ENCODE measurements at places on chromosomes 16 and 17.
A peak's percentile ranks its signal among the peaks of the same experiment; 100 is the strongest.

DNA sequence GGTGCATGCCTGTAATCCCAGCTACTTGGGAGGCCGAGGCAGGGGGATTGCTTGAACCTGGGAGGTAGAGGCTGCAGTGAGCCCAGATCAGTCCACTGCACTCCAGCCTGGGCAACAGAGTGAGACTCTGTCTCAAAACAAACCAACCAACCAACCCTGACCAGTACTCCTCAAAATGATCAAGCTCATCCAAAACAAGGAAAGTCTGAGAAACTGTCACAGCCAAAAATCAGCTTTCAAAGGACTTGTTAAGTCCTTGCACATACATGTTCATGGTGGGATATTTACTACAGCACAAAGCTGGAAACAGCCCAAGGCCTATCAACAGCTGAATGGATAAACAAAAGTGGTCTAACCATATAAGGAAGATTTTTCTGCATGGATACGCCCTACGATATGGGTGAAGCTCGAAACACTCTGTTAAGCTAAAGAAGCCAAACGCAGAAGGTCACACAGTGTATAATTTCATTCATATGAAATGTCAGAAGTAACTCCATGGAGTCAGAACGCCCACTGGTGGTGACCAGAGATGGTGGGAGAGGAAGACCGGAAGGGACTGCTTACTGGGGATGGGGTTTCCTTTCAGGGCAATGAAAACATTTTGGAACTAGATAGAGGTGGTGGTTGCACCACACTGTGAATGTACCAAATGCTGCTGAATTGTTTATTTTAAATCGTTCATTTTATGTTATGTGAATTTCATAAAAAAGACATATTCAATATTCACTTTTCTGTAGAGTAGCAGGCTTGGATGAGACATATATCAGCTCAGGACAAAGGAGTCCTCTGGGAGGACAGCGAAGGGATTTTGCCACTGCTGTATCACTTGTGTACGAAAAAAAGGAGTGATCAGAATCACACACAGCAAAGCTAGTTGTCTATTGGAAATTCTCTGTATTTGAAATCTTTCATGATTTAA is 17.7 kb downstream of the CCL17 start:
- H3K4me1 ChIP-seq, result no peaks in the 10 kb centered on the region
- H3K27me3 ChIP-seq, result no peaks in the 10 kb centered on the region
- H3K4me3 ChIP-seq, result no peak overlapping the region
- no peaks in the 10 kb centered on the region for H3K36me3 ChIP-seq
- H3K27ac ChIP-seq, result no peak overlapping the region

DNA sequence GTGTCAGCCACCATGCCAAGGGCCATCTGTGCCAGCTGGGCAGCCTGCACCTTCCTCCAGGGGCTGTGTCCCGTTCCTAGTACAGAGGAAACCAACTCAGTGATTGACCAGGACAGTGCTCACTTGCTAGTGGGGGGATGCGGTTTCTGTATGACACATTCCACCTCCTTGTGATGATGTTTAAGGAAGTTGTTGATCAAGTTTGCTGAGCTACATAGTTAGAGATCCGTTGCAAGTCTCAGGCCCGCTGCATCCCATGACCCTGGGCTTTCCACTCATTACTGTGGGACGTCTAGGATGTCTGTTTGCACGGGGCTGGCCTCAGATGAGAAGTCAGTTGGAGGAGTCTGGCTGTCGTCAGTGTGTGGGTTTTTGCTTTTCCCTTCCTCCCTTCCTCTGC is 33.6 kb downstream of the RNF213 start:
- H3K4me1 ChIP-seq, result no peaks in the 10 kb centered on the region
- no peak overlapping the region for H3K27ac ChIP-seq
- no peak overlapping the region for H3K4me3 ChIP-seq
- no peak for DNase-seq

- no peaks in the 10 kb centered on the region for H3K27me3 ChIP-seq
- DNase-seq, result no peak
- H3K4me3 ChIP-seq, result no peak overlapping the region
- H3K36me3 ChIP-seq, result no peaks in the 10 kb centered on the region
- H3K27ac ChIP-seq, result no peak overlapping the region
Measured at GRCh38 chr16:71383054-71383773, 24.7 kb downstream of the CALB2 start.

DNA sequence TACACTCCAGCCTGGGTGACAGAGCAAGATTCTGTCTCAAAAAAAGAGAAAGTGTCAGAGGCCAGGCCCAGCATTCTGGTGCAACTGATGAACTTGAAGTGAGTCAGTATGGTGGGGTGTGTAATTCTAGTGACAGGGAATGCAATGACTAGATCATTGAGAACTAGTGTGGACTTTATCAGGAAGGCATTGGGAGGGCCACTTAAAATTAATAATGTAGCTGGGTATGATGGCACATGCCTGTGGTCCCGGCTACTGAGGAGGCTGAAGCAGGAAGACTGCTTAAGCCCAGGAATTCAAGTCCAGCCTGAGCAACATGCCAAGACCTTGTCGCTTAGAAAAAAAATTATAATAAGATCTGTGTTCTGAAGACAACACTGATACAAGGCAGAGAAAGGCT is 90.8 kb downstream of the STX8 start:
- H3K36me3 ChIP-seq, result no peaks in the 10 kb centered on the region
- no peak overlapping the region for H3K27ac ChIP-seq
- H3K4me1 ChIP-seq, result no peaks in the 10 kb centered on the region
- DNase-seq, result no peak

GRCh38 chr16:11744075-11744470 is 1.4 kb upstream of the TXNDC11 start:
- no peaks in the 10 kb centered on the region for H3K4me1 ChIP-seq
- no peak overlapping the region for H3K4me3 ChIP-seq
- no peak for DNase-seq
- no peaks in the 10 kb centered on the region for H3K27me3 ChIP-seq

DNA sequence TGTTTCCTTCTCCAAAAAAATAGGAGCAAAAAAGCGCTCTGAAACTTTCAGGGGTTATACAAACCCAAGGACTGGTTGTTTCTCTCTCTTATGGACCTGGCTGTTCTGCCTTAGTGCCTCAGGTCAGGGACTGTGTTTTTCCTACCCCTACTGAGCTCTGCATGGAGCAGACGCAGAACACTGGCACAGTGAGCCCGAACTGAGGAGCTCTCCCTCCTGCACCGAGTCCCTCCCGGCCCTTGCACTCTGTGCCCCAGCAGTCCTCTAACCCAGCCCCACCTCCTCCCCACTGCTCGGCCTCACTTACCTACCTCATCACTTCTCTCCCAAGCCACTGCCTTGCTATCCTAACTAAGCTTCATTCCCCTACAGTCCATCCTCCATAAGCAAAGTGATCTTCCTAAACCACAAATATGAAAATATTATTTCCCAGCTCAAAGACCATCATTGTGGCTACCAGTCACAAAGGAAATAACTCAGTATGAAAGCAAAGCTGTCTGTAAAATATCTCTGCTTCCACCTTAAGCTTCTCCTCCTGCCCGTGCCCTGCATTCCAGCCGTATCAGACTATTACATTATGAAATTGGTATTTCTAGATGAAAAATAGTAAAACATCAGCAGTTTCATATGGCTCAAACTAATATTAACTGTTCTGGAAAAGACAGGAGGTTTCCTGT is 13.6 kb downstream of the MEIOB start:
- DNase-seq, result no peak
- H3K36me3 ChIP-seq, result no peaks in the 10 kb centered on the region
- H3K4me3 ChIP-seq, result no peak overlapping the region
- H3K4me1 ChIP-seq, result no peaks in the 10 kb centered on the region
- no peak overlapping the region for H3K27ac ChIP-seq

DNA sequence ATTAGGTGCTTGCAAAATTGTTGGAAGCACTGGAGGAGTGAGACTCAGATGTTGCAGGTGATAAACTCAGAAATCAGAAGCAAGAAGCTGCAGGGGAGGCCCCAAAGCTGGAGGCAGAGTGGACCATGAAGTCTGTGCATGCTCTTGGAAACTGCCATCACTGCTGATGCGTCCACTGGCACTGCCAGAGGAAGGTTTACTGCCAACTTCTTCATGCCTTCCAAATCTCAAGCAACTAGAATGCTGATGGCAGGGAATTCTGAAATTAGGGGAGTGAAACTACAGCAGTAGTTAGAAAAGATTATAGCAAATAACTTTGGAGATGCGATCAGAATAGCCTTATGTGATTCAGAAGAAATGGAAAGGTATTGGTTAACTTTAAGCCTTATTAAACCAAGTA is 277.1 kb upstream of the SDK2 start:
- no peaks in the 10 kb centered on the region for H3K4me1 ChIP-seq
- no peak overlapping the region for H3K27ac ChIP-seq
- no peak for DNase-seq
- no peak overlapping the region for H3K4me3 ChIP-seq
- H3K36me3 ChIP-seq, result no peaks in the 10 kb centered on the region

DNA sequence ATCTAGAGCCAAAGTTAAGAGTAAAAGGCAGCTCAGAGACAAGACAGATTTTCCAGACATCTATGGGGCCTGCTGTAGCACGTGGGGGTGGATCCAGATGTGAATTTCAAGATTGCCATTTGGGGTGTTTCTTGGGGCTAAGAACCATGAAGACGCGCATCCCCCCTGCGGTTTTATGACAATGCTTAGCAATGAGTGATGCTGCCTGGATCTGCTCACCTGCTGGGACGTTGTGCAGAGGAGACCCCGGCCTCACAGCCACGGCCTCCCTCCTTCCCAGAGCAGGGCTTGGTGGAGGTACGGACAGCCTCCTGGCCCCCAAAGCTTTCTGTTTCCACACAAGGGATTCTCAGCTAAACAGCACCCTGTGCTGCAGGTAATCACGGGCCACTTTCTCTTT is 151.5 kb upstream of the DYNLRB2 start:
- no peaks in the 10 kb centered on the region for H3K4me1 ChIP-seq
- no peak overlapping the region for H3K27ac ChIP-seq
- H3K4me3 ChIP-seq, result no peak overlapping the region
- H3K36me3 ChIP-seq, result no peaks in the 10 kb centered on the region
- H3K27me3 ChIP-seq, result no peaks in the 10 kb centered on the region

- no peaks in the 10 kb centered on the region for H3K4me1 ChIP-seq
- H3K4me3 ChIP-seq, result no peak overlapping the region
- DNase-seq, result no peak
- no peaks in the 10 kb centered on the region for H3K36me3 ChIP-seq
Measured at GRCh38 chr17:68004201-68004600, 7.9 kb upstream of the C17orf58 start.

DNA sequence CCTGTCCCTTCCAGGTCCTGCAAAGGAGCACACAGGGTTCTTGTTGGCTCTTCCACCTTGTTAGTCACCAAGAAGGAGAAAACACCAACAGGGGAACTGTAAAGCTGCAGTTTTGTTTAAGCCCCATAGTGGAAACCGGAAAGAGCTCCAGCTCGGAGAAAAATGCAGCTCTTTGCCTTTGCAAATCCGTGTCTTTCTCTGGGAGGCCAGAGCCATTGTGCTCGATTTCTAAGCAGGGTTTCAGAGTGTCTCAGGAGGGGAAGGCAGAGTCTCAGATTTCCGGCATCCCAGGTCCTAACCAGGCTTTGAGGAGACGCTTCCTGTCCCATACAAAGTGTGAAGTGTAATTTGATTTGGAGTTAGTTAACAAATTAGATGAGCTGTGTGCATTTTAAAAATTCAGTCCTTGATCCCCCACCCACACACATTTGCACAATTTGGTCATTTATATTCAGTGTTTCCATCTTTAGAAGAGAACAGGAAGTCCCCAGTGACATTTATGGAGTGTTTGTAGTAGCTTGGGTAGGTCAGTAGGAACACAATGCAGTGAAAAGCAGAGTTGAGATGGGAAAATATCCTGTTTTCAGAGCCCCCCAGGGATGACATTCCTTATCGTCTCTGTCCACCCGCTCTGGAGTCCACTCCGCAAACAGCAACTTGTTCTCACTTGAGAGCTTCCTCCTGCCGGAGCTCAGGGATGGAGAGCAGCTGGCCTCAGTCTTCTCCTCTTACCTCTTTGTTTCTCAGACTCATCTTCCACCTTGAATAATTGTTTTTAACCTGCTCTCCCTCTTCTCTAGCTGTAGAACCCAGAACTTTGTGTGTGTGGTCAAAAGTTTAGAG is 331.9 kb downstream of the SEC14L1 start:
- H3K27ac ChIP-seq, result peak overlapping the region; percentile 93
- no peaks in the 10 kb centered on the region for H3K36me3 ChIP-seq
- no peak overlapping the region for H3K4me3 ChIP-seq
- no peak for DNase-seq
- H3K27me3 ChIP-seq, result no peaks in the 10 kb centered on the region
